ENCODE measurements at places on chromosomes 3 and 15. TPM values are rescaled to one million over a fixed set of nuclear protein-coding genes. Genes with fewer than 3 reads are reported as not detected.
A peak's percentile ranks its signal among the peaks of the same experiment; 100 is the strongest.

MITF gene
- 6.1 TPM for total RNA-seq

DCLK3 gene
- not detected for total RNA-seq

DNA sequence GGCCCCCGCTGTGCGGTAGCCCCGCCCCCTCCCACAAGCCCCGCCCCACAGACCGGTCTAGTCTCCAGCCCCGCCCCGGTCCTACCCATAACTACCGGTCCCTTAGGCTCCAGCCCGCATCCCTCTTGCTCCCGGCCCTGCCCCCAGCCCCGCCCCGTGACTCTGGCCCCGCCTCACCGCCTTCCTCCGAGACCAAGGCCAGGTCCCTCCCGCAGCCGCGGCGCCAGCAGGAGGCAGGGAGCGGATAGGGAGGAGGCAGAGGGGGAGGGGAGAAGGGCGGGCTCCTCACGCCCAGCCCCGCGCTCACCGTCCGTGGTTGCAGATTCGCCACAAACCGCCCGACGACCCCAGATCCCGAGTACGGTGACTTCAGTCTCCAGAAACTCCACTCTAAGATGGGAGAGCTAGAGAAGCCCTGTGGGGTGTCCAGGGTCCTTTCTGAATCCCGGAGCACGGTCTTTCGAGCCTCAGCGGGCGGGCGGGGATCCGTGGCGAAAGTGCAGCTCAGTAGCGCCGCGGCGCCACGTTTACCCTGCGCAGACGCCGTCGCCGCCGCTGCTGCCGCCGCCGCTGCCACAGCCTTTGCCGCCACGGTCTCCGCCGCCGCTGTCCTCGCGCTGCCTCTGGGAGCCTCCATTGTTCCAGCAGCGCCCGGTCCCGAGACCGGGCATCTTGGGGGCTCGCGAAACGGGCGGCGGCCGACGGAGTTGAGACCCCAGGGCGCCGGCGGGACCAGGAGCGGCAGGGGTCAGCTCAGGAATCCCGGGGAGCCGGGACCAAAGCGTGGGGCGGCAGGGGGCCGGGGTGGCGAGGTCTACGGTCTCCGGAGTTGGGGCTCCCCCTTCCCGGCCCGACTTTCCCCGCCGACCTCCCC, at the start of gene BRPF1:
TSS of gene BRPF1 (plus strand) at position 530 of the 874 bp plus-strand sequence. CDS start 2,406 bp downstream, outside the sequence.
- peaks cover 27% of the 10 kb centered on the region for H3K4me1 ChIP-seq
- H3K4me3 ChIP-seq = peak within 1 kb of the TSS; percentile 80
- peaks cover 10% of the 10 kb centered on the region for H3K36me3 ChIP-seq

- H3K4me1 ChIP-seq = peaks cover 38% of the 10 kb centered on the region
- no peaks in the 10 kb centered on the region for H3K27me3 ChIP-seq
- H3K4me3 ChIP-seq = no peak overlapping the region
- no peak for DNase-seq
These were observed 7.8 kb downstream of the ATP2C1 start for GRCh38 chr3:130901463-130902204.

FSIP1 gene
- 0.54 TPM for total RNA-seq

MANF gene
- total RNA-seq = 94.1 TPM

- peak; percentile 89 for DNase-seq
- peak overlapping the region; percentile 81 for H3K27ac ChIP-seq
- H3K36me3 ChIP-seq = no peaks in the 10 kb centered on the region
- no peaks in the 10 kb centered on the region for H3K27me3 ChIP-seq
These were observed 41.6 kb upstream of the MRPS22 start for GRCh38 chr3:139302084-139302800.

SLC2A2 gene
- not detected for total RNA-seq

DNA sequence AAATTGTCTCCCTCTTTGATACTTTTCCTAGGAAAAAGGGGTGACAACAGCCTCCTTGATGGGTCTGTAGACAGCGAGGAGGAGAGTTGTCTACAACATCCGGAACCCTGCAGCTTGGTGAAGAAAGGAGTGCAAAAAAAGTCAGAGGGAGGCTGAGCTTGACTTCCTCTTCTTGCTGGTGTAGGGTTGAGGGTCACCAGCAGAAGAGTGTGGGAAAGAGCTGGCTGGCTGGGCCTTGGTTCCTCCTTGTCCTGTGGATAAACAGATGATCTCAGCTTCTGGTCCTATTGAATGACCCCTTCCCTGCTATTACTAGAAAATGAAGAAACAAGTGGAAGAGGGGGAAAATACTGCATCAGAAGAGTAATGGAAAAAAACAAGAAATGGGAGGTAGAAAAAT, 20.4 kb downstream of the SLC7A14 start:
- H3K4me3 ChIP-seq = no peak overlapping the region
- H3K27ac ChIP-seq = peak overlapping the region; percentile 86
- no peak for DNase-seq
- H3K4me1 ChIP-seq = peaks cover 32% of the 10 kb centered on the region
- no peaks in the 10 kb centered on the region for H3K27me3 ChIP-seq

DNA sequence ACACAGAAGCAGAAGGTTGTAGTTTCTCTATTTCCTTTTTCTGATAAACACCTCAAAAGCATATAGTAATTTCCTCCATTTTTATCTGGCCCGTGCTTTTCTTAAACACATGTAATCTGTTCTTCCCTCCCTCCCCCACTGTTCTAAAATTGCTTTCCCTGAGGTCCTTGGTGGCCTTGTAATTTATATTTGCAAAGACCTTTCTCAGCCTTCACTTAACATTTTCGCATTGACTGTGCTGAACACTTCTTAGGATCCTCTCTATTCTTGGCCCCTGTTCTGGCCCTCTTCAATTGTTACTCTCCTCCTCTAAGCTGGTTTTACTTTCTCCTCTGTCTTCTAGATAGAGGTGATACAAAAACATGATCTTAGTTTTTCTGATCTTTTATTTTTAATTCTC, 28.3 kb downstream of the GAP43 start:
- no peak overlapping the region for H3K4me3 ChIP-seq
- no peak overlapping the region for H3K27ac ChIP-seq
- no peaks in the 10 kb centered on the region for H3K36me3 ChIP-seq

DNA sequence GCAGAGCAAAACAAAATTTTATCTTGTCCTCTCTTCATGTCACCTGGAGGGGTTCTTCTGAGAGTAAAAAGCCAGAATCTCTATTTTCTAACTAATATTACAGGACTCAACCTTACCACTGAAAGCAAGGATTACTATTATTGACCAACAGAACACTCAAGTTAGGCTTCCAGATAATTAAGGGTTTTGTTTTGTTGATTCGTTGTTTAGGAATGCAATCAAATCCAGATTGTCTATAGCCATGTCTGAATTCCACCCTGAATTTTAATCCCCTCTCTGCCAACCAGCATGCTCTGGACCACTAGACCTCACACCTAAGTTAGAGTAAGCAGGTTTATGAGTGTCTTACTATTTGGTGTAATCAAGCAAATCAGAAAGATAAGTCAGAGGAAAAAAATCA, 90.7 kb downstream of the PEAK1 start:
- H3K27me3 ChIP-seq = no peaks in the 10 kb centered on the region
- no peak overlapping the region for H3K4me3 ChIP-seq
- no peak overlapping the region for H3K27ac ChIP-seq
- H3K36me3 ChIP-seq = no peaks in the 10 kb centered on the region

DNA sequence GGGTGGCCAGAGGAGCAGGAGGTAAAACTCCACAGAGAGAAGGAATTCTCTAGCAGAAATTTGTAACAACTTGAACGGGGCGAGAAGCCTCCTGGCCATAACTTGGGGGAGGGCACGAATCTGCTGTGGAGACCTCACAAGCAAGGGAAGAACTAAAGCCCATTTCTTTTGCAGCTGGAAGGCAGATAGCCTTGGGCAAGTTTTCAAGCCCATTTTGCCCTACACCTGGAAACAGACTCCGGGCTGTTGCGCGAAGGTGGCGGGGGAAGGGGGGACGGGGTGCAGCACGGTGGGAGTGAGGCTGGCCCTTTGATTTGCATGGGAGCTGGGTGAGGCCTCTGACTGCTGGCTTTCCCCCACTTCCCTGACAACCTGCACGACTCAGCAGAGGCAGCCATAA, 168.8 kb downstream of the MEGF11 start:
- peaks cover 63% of the 10 kb centered on the region for H3K27me3 ChIP-seq
- H3K4me1 ChIP-seq = peaks cover 14% of the 10 kb centered on the region
- no peak overlapping the region for H3K27ac ChIP-seq
- H3K36me3 ChIP-seq = no peaks in the 10 kb centered on the region
- DNase-seq = no peak

CLRN1 gene
- not detected for total RNA-seq

- no peaks in the 10 kb centered on the region for H3K27me3 ChIP-seq
- no peaks in the 10 kb centered on the region for H3K36me3 ChIP-seq
- H3K27ac ChIP-seq = no peak overlapping the region
These were observed 237.0 kb upstream of the LRTM1 start for GRCh38 chr3:55164876-55165275.

- no peaks in the 10 kb centered on the region for H3K4me1 ChIP-seq
- peaks cover 70% of the 10 kb centered on the region for H3K27me3 ChIP-seq
- no peak overlapping the region for H3K4me3 ChIP-seq
- DNase-seq = no peak
- H3K36me3 ChIP-seq = no peaks in the 10 kb centered on the region
These were observed 108.2 kb upstream of the PROK2 start for GRCh38 chr3:71893122-71893521.
